ENCODE measurements at places on chromosomes 3 and 15.
A peak's percentile ranks its signal among the peaks of the same experiment; 100 is the strongest.

- DNase-seq = no peak
Observed at GRCh38 chr15:98643115-98643514, 5.2 kb upstream of the IGF1R start.

- DNase-seq = no peak
Observed at GRCh38 chr3:55272031-55272645, 215.0 kb downstream of the WNT5A start.

DNA sequence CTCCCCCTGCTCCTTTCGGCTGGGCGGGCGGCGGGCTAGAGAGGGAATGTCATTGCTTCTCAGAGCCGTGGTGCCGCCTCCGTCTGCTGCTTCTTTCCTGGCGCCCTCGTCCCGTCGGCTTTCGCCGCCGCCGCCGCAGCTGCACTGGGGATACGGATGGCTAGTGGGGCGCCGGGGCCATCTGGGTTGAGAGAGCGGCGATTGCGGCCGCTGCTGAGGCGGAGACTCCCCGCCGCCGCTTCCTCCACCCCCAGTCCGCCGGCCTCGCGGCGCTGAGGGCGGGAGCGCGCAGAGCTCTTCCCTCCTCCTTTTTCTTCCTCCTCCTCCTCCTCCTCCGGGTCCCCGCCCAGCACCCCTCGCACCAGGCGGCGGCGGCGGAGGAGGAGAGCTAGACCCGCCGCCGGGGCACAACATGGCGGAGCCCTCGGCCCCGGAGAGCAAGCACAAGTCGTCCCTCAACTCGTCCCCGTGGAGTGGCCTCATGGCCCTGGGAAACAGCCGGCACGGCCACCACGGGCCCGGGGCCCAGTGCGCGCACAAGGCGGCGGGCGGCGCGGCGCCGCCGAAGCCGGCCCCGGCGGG is at the start of gene STT3B:
Gene STT3B (plus strand): TSS at position 339 of the 582 bp plus-strand sequence. CDS start 74 bp downstream, at position 413.
- peak; percentile 88 for DNase-seq

- DNase-seq = no peak
Observed at GRCh38 chr15:71939981-71940588, 129.7 kb downstream of the NR2E3 start.

DNA sequence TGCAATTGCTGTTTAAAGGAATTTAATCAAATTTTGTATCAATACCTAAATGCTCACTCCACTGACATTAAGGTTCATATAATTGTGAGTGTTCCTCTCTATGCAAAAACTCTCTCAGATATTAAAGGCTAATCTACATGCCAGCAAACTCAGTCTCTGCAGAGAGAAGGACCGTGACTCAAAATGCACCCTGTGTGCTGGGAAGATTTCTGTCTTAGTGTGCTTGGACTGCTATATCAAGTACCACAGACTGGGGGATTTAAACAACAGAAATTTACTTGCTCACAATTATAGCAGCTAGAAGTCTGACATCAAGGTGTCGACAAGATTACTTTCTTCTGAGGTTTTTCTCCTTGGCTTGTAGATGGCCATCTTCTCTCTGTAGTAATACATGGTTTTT is 18.6 kb upstream of the PFN2 start:
- DNase-seq = no peak

DNA sequence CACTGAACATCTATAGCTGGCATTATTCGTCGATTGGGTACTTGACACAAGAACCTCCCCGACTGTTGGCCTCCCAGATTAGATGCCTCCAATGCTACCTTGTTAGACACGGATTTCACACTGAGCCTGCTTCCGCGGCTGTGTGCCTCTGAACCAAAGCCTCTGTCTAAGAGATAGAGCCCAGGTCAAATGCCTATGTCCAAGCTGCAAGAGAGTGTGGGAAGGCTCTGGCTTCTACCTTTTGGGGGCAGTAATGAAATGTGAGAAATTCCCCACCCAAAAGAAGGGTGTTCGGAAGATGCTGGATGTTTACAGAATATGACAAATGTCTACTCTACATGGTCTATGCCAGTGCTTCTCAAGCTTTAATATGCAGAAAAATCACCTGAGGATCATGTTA is 2.0 kb upstream of the RPUSD2 start:
- DNase-seq = no peak

GRCh38 chr15:79969146-79969545 is 1.9 kb downstream of the BCL2A1 start:
- no peak for DNase-seq

DNA sequence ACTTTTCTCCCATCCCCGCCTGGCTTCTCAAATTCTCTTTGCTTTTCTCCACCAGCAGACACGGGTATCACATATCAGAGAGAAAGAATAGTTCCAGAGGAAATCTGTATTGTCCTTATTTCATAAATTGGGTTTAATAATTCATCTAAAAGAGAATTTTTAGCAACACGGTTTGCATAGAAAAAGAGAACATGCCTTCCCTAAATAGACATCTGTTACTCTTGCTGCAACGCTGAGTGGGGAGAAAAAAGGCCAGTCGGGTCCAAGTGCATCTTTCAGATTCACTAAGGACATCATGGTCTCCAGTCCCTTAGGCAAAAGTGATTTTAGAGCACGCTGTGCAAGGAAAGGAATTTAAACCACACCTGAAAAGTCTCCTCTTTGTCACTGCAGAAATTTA is 201.3 kb downstream of the ABHD5 start:
- no peak for DNase-seq

DNA sequence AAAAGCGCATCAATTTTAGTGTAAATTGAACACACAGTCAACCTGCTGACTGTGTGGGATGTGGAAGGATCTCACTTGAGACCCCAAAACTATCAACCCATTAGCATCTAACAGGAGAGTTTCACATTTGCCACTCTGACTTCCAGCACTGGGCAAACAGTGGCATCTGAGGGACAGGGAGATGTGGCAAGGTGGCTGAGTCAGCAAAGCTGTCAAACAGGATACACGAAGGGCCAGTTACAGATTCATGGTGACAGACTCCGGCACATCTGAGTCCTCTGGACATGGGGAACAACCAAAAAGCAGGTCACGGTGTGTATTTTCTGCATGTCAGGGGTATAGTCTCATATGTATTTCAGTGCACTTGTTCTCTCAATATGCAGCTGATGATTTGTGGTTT is 573.4 kb upstream of the PPP2R3A start:
- no peak for DNase-seq

DNA sequence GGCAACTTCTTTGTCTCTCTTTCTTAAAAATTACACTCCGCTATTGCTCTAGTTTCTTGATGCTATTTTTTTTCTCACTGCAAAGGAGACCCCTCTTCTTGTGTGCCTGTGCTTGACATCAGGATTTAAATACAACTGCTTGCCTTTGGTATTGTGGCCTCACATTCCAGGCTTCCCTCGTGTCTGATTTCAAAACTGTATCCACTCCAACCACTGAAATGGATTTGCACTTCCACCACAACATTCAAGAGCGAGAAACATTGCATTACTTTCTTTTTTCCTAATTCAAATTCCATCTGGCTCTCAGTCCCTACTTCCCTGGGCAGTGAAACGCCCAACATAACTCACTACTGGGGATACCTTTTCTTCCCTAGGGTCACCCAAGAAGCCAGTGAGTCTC is 50.4 kb upstream of the PXYLP1 start:
- no peak for DNase-seq

GRCh38 chr3:43025423-43025822 is 46.3 kb downstream of the GASK1A start:
- no peak for DNase-seq

DNA sequence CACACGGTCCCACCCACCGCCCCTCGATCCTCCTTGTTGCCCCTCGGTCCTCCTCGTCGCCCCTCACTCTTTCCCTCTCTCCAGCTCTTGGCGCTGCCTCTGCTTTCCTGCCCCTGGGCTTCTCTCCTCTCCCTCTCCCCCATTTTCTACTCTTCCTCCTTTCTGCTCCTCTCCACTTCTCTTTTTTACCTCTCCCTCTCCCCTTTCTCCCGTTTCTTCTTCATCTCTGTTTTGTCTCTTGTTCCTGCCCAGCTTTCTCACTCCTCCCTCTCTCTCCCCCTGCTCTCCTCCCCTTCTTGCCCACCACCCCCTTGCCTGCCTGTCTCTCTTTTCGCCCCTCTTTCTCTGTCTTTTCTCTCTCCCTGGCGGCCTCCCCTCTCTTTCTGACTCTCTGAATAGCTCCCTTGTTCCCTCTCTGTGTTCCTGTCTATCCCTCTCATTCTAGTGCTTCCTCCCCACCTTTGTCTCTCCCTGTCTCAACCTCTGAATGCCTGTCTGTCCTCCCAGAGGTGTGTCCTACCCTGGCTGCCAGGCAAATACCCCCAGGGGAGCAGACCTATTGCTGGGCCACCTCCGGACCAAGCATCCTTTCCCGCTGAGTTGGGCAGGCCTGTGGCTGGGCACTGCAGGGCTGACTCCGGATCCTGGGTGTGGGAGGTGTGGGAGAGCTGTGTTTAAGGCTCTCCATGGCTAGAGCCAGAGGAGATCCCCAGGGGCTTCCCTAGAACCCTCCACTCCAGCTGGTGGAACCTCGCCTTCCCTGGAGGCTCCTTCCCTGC is 41.0 kb downstream of the EPHB3 start:
- DNase-seq = no peak

- DNase-seq = no peak
Observed at GRCh38 chr3:140056047-140056446, 121.1 kb downstream of the CLSTN2 start.

DNA sequence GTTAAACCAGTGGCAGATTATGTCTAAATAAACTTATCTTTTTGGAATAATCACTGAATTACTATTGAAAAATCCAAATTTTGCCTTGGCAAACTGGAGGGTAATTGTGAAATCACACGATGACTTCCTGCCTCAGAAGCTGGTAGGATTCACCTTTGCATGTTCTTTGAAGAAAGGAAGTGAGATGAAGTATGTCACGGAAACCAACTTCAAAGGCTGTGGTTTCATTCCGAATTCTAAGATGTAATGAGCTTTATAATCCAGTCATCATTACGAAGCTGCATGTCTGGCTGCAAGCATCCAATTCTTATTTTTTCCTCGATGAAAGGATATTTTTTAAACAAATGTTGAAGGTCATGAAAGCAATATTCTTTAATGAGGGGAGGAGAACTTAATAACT is 15.0 kb upstream of the ZBED2 start:
- DNase-seq = peak; percentile 50

- DNase-seq = no peak
Observed at GRCh38 chr3:79097964-79098660, 669.7 kb downstream of the ROBO1 start.

DNA sequence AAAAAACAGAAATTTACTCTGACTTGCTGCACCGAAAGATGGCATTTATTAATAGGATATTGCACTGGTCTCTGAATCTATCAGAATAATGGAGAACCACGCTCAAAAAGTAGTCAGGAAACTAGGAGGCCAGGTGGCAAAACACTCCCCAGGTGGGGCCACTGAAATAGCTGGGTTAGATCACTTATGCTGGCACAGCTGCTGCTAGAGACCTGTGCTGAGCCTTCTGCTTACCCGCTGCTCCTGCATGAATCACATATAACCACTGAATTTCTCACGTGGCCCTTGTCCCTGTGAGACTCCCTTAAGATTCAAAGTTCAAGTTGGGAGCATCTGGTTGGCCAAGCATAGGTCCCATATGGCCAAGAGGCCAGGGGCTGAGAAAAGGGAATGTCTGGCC is 66.0 kb upstream of the OXTR start:
- DNase-seq = no peak

- no peak for DNase-seq
Observed at GRCh38 chr15:31235311-31236183, 91.1 kb upstream of the KLF13 start.

GRCh38 chr3:152053866-152054265 is 180.4 kb downstream of the SUCNR1 start:
- no peak for DNase-seq

- no peak for DNase-seq
Observed at GRCh38 chr15:51533672-51534398, 88.7 kb downstream of the DMXL2 start.

GRCh38 chr3:129950318-129951046 is 24.0 kb upstream of the TRH start:
- no peak for DNase-seq

DNA sequence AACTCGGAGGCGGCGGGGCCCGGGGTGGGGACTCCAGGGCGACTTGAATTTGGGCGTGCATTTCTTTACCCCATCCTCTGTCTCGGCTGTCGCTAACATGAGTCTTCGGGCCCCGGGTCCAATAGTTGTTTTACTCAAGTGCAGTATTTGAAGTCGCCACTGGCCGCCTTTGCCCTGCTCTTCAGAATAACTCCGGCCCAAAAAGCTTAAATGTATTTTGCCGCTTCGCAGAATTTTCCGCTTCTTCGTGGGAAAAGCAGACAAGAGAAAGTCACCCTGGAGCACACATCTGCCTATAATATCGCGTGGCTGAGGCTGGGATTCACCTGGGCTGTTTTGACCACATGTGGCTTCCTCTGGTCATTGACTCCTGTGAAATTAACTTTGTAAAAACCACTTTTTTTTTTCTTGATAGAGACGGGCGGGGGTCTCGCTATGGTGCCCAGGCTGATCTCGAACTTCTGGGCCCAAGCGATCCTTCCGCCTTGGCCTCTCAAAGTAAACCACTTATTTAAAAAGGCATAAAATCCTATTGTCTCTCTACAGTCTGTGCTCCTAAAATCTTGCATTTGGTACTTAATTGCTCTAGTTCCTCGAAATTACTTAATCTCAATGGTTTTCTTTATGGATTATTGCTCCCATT is 676 bp downstream of the CNOT10 start:
- no peak for DNase-seq

DNA sequence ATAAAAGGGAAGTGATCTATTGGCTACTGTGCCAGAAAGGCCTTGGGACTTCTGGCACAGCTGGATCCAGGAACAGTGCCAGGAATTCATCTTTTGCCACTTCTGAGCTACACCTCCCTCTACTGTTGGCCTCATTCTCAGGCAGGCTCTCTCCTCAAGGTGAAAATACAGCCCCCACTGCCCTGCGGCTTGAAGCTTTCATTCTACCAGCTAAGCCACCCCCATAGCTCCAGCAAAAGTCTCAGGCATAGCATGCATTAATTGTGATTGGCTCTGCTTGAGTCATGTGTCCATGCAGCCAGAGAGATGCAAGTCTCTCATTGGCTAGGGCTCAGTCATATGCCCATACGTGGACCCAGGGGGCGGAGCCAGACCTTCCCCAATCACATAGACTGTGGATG is 142.4 kb downstream of the TPRA1 start:
- DNase-seq = no peak

- peak; percentile 10 for DNase-seq
Observed at GRCh38 chr3:59388555-59389270, 338.9 kb upstream of the CFAP20DC start.

DNA sequence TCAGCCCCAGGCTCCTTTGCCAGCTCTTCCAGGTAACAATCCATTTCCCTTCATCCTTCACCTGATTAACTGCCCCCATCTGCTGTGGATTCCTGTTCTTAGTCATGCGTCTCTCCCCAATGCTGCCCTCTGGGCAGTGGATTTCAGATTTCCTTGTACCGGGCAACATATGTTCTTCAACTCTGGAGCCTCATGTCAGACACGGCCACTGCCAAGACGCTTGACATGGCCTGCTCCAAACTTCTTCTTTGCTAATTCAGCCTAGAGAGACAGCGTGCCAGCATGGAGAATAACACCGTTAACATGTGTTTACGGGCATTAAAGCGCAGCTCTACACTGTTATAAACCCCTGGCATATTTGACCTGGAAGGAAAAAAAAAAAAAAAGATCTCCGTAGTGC is 1035.1 kb upstream of the NR2F2 start:
- no peak for DNase-seq

GRCh38 chr3:11154953-11155325 is 646 bp downstream of the HRH1 start:
- no peak for DNase-seq
